ENCODE measurements at places on chromosomes 4 and X.

DNA sequence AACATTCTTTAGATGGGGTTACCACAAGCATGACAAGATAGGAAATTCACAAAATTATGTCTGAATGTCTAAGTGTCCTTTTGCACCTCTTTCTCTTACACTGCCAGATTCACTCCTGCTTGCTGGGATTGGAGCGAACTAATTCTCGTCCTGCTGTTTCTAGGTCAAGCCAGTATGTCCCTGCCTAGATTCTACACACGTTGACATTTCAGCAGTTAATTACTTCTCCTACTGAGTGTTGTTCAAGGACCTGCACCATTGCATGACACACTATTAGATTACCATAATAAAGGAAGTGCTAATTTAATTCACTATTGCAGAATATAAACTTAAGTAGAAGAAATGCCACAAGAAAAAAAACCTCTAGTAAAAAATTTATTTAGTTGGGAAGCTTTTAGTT lies 1911.7 kb downstream of the PCDH7 start:
- no peak for DNase-seq

DNA sequence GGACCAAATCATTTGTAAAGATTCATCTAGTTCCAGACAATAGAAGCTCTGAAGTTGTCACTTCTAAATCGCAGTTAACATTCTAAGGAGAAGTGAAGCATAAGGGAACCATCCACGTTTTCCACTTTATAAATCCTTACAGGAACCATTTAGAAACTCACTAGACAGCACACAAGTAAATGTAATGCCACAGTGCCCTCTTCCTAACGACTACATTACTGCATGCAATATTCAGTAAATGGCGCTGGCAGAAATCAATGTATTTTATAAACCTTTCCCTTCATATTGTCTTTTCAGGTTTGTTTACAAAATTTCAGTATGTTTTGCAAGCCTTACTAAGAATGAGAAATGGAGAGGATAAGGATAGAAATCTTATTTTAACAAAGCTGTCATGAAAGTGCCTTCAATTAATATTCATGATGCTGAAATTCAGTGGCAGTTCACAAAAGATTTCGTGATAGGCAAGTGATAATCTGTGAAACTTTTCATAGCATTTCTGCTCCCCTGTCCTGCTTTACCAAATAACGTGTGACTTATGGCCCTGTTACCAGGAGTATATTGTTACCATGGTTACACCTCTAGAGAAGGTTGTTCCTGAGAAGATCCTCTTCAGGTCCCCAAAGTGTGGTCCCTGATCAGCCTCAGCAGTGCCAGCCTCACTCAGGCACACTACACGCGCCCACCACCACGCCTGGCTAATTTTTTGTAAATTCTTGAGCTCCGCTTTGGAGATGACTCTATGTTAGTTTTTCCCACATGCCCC lies 54.2 kb downstream of the TMA16 start:
- peak; percentile 18 for DNase-seq

- peak; percentile 80 for DNase-seq
Measured at GRCh38 chr4:71195924-71196323, 142.9 kb upstream of the SLC4A4 start.

DNA sequence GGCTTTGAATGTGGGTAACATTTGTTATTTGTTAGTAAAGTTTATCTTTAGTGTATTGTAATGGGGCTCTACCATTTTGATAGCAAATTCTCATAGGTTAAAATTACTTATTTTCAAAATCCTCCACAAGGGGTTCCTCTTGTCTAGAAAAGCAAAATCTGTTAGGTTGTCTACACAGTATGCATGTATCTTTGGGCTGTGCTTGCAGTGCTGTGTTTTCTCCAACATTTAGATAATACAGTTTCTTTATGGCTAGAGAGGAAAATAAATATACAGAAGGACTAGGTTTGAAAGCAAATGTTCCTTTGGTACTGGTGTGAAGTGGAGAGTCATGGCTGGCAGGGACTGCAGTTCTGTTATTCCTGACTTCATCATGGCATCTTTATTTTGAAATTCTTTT lies 40.3 kb downstream of the POLR2B start:
- DNase-seq = no peak

GRCh38 chr4:825063-825970 lies 612 bp downstream of the CPLX1 start:
- peak; percentile 85 for DNase-seq

GRCh38 chr4:141643557-141643956 lies 7.2 kb downstream of the IL15 start:
- DNase-seq = peak; percentile 69

DNA sequence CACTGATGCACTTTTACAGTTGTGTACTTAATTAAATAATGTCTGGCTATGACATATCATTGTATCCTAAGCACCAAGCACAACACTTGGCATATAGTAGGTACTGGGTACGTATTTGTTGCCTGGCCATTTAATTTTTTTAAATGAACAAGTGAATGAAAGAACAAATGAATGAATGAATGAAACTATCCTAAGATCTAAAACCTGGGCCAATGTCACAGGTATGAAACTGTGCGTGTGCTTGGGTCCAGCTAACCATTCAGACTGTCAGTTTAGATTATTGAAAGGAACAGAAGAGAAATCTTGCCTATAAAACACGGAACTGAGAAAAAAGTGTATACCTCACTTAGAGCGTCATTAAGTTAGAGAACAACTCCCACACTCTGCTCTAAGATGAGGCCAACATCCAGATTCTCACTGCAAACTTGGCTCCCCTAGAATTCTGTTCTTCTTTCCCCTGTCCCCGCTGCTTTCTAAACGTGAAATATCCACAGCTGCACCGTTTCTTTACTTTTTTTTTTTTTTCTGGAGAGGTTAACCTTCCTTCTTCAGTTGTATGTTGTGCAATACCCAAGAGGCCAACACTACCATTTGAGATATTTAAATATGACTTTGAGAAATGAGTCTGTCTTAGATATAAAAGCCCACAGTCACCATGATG lies 17.3 kb upstream of the SEL1L3 start:
- DNase-seq = no peak
